SK-N-DZ (cell line): ENCODE measurements at places on chromosomes 16 and 17.

DNA sequence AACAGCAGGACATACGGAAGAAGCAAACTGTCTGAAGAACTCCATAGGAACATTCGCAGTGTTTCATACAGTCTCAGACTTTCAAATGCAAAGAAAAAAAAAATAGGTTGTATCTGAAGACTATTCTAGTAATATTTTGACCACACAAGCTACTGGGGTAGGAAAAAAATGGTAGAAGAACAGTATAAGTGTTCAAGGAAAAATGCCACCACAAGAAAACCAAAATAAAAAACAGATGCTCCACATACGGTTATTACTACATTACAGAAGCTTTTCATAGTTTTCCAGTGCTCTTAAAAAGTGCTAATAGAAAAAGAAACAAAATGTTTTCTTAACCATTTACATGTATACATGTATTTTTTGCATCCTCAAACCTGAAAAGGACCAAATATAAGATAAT is 3.7 kb downstream of the NCOR1 start:
- DNase-seq = no peak

- no peak for DNase-seq
Measured at GRCh38 chr17:83091257-83092141, 12.1 kb downstream of the METRNL start.

GRCh38 chr16:53761962-53762703 is 58.2 kb downstream of the FTO start:
- DNase-seq = no peak

DNA sequence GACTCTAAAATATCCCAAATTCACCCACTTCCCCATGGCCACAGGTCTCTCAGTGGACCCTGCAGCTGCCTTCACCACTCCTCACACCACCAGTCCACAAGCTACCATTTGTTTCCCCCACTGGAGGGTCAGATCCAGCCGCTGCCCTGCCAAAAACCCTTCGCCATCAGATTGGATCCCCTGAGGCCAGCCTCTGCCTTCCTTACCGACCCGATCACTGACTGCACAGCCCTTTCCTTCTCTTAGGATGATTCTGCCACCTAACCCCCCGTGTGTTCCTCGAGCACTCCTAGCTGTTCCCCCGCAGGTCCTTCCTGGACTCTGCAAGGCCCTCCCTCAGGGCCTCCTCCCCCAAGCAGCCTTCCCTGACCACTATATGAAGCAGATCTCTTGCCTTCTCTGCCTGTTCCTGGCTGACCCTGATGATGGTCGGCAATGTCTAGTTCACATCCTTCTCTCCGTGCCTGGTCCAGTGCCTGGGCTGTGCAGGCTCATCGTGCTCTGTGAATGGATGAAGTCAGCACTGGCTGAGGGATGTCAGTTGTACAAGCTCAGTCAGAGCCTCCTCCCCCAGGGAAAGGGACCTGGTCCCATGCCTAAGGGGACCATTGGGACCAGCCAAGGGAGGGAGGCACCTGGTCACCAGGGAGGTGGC is 46.0 kb downstream of the CPNE2 start:
- no peak for DNase-seq

- DNase-seq = peak; percentile 65
Measured at GRCh38 chr16:11407047-11407982, 62.1 kb downstream of the RMI2 start.

DNA sequence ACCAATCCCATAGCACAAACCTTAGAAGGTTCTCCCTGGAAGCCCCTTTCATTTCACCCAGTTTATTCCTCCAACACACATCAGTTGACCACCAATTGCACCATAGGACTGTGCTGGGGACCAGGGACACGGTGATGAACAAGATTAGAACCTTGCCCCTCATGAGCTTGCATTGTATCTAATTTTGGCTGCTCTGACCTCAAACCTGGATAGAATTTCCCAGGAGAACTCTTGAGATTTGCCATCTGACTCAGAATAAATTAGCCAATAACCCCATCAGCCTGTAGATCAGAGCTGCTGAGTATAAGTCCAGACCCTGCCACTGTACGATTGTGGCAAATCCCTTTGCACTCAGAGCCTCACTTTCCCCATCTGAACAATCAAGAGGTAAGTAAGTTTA is 52.1 kb downstream of the CDH11 start:
- no peak for DNase-seq

- no peak for DNase-seq
Measured at GRCh38 chr17:14125518-14126137, 56.3 kb downstream of the COX10 start.

GRCh38 chr17:61362852-61363600 is 36.6 kb upstream of the TBX2 start:
- no peak for DNase-seq

DNA sequence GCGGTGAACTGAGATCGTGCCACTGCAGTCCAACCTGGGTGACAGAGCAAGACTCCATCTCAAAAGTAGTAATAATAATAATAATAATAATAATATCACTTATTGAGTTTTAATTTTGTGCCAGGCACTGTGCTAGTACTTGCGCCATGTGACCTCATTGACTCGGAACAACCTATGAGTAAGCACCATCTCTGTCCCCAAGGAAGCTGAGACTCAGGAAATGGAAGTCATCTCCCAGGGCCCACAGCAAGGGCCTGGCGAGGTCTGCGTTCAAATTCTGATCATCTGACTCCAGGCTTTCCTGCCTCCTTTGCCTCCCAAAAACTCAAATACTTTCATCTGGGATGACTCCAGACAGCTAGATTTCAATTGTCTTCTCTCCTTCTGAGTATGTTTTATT is 162.9 kb downstream of the SEC14L1 start:
- DNase-seq = no peak

DNA sequence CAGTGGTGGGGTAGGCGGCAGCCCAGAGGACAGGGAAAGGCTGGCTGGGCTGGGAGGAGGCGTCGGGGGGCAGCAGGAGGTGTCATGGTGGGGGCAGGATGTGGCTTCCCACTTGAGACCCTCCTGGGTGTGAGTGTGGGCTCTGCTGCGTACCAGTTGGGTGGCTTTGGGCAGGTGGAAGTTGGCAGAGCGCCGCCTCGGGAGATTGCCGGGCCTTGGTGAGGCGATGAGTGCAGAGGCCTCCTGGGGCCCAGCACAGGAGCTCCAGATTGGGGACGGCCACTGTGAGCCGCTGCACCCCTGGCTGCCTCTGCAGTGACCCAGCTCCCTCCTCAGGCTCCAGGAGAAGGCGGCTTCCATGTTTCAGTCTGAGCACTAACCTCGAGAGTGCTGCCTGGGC is 13.8 kb downstream of the GPT2 start:
- DNase-seq = no peak

DNA sequence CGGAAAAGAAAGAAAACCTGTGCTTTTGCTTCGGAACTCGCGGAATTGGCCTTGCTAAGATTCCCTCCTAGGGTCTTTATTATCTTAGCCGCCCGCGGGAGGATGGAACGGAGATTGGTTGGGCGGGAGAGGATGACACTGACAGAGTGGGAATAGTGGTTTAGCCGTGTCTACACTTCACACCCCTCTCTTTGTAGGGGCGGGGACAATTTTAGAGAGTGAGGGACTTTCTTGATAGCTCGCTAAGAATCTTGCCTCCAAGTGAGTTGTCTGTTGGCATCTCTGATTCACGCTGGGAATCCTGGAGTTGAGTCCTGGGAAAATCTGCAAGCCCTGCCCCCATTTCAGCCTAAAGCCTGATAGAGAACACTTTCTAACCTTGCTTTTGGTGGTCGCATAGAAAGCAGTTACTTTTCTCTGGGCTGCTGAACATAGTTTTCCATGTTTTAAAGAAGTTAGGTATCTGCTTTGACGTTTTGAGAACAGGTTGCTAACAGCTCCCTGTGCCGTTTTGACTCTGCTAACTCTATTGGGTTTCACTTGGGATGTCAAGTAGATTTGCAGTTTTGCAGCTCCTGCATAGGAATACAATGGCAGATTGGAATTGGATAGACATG is 697 bp downstream of the NOL11 start:
- DNase-seq = peak; percentile 42

- no peak for DNase-seq
Measured at GRCh38 chr16:77663711-77664110, 58.6 kb upstream of the NUDT7 start.

- no peak for DNase-seq
Measured at GRCh38 chr16:57041182-57042156, 50.9 kb upstream of the CPNE2 start.

DNA sequence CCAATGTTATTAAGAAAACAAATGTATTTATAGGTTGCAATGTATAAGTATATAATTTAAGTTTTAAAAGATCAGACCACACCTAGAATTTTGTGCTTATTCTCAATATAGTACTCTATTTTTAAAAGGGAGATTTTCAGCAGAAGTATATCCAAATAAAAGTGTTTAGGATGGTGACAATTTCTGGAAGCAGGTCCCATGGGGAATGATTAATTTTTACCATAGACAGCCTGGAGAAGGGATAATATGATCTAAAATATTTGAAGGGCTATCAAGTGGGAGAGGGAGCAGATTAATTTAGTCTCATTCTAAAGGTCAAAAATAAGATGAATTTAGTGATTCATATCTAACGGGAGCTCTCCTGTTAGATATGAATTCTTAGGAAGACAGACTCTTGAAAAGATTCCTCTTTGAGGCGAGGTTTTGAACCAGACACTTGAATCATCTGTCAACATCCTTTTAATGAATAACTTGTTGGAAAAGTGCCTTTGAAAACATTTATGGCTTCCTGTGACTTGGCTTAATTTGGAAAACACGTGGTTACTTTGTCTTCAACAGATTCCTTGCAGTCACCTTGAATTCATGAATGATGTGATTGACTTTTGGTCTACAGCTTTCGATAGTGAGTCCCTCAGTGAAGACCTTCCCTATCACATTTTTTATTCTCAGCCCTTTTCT is 29.3 kb upstream of the SMIM36 start:
- DNase-seq = no peak

DNA sequence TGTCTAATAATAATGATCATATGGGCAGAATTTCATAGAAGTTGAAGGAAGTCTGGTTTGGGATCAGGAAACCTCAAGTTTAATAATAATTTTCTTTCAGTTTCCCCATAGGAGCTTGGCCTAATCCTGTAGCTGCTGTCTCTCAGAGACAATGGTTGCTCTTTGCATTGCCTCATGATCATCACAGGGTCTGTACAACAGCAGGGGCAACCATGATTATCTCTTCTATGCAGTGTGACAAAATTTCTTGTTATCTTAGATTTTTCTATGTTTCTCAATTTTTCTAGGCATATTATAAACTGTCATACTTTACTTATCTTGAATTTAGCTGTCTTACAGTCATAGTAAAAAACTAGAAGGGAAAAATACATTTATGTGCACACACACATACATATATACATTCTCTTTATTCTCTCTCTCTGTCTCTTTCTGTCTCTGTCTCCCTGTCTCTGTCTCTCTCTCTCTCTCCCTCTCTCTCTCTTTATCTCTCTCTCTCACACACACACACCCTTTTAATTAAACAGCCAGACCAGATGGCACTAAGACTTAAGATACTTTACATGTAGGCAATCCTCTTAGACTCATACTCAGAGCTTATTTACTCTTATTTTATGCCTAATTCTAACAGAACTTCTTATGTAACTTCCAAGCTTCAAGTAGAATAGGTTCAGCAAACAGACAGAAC is 30.5 kb downstream of the SMIM36 start:
- DNase-seq = no peak

DNA sequence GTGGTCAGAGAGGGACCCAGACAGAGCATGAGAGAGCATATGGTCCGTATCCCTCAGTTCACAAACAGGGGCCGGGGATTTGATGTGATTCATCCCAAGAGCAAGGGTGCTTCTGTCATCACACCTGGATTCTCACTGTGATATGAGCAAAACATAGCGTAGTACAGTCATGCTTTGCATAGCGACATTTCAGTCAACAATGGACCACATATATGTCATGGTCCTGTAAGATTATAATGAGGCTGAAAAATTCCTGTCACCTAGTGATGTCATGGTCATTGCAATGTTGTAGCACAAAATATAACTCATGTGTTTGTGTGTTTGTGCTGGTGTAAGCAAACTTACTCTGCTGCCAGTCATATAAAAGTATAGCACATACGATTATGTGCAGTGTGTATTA is 207.4 kb upstream of the CDH13 start:
- no peak for DNase-seq

- no peak for DNase-seq
Measured at GRCh38 chr17:18955009-18955408, 3.0 kb downstream of the SLC5A10 start.

DNA sequence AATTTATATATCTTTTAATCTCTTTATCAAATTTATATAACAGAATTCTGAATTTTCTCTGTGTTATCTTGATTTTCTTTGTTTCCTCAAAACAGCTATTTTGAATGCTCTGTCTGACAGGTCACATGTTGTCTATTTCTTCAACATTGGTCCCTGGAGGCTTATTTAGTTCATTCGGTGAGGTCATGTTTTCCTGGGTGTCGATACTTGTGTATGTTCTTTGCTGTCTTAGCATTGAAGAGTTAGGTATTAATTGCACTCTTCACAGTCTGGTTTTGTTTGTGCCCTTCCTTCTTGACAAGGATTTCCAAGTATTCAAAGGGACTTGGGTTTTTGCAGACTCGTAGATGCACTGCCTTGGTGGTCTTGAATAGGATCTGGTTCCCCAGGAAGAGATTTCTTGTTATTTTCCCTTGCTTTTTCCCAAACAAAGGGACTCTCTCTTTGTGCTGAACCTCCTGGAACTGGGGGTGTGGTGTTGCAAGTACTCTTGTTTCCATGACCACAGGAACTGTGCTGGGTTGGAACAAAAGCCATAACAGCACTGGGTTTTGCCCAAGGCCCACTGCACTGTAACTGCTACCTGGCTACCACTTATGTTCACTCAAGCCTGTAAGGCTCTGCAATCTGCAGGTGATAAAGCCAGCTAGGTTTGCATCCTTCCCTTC is 1483.0 kb downstream of the CDH8 start:
- DNase-seq = no peak

GRCh38 chr17:10294180-10294579 is 78.6 kb downstream of the MYH13 start:
- DNase-seq = no peak

DNA sequence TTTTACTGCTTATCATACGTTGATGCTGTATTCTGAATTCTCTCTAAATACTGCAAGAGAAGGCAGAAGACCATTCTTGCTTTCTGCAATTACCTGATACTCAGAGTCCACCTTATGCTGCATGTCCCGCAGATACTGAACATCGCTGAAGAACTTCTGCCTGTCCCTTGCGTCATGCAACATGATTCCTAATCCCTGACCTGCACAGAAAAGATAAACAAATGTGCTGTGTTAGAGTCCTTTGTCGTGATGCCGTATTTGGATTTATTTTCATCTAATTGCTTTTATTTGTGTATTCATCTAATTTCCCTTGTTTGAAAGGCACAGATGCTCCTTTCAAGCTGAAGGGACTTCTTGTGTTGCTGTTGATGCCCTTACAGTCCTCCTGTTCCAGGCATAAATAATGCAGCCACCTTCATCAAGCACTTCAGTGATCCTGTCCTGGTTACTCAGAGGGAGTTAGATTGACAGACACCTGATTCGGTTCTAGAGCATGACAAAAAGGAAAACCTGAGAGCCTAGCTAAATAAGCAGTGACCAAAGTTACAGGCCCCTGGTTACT is 6.5 kb downstream of the MARCHF10 start:
- no peak for DNase-seq

DNA sequence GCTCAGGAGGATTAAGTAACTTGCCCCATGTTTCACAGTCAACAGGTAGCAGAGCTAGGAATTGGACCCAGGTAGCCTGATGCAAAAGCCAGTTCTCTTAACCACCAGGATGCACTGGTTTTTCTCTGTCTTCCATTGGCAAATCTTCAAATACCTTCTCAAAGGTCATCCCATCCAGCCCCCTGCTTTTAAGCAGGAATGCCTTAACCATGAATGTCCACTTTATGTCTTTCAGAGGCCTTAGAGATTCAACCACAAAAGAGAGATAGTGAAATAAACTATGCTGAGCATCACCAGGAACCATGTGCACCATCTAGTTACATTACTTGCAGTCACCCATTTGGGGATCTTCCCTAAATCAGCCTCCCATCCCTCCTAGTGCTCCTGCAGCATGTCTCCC is 94.3 kb downstream of the C17orf67 start:
- DNase-seq = no peak
